ENCODE measurements at places on chromosomes 3 and 15.

DNA sequence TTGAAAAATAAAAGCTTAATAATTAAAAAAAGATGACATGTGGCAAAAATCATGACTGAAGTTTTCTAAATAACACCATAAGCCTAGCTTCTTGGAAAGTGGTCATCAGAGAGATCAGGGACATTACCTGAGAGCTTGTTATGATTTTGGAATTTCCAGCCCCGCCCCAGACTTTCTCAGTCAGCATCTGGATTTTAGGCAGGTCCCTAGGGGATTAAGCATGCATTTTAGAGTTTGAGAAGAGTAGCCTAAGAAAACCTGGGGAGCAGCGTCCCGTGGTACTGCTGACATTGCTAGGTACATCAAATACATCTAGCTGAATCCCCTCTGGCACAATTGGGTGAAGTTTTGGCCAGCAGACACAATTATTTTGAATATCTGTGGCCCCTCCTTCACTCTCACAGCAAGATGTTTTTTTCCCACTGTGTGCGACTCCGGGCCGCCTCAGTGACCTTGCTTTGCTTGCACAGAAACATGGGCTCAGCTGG lies 58.7 kb upstream of the MEF2A start:
- no peak for DNase-seq

DNA sequence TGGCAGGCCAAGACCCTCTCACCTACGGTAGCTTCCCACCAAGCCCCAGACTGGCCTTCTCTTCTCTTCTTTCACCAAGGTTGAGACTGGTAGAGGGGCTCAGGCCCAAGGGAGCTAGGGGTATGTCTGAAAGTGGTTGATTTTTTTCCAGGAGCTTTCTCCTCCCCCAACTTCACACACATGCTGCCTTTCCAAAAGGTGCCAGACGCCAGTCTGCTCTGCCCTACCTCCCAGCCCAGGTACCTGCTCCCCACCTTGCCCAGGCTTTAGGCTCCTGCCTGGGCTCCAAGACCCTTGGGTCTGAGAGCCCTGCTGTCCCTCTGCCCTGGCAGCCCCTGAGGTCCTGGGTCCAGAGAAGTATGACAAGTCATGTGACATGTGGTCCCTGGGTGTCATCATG lies 28.4 kb downstream of the MAPKAPK3 start:
- DNase-seq = no peak

- no peak for DNase-seq
Observed at GRCh38 chr15:84811151-84811550, 6.0 kb upstream of the ALPK3 start.

GRCh38 chr3:180828001-180828720 lies 84.3 kb upstream of the FXR1 start:
- no peak for DNase-seq

DNA sequence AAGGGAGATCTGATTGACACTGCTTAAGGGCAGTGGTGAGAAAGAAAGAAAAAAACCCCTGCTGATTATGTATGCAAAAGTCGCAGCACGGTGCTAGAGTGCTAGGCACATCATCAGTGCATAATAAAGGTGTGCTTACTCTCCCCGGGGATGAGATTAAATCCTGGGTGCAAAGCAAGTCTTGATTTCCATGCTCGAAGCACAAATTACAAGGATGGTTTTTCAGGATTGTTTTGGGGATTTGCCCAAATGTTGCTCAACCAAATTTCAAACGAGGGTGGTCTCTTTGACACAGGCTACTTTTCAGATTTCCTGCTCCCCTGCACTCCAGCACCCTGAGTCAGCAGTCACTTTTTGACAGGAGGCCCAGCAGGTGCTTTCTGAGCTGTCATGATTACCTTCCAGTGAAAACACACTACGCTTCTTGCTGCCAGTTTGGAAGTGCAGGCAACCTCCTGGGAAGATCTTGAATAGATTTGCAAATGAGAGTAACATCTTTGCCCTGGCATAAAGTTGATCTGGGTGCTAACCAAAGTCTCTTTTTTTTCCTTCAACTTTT lies 167.5 kb upstream of the TRIM42 start:
- no peak for DNase-seq

DNA sequence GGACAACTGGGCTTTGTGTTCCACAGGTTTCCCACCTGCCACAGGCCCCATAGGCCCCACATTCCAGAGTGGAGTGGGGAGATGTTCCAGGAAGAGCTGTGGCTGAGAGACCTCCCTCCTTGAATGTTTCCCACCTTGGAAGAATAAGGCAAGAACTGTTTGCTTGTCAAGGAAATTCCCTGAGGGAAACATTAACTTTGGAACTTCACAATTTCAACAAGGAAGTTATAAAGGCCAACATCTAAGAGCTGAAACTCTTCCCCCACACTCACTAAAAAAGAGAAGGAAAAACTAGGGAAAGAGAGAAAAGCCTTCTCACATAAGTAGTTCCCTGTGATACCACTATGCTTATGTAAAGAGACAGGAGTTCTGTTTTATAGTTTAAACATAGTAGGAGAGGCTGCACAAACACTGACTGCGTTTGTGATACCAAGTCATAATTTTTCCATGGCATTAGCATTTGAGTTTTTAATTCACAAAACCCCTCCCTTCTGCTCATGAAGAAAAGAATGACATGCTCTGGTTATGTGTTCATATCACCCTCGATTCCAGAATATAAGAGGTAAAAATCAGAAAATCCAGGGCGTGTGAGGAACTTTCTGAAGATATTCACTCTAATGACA lies 39.8 kb upstream of the SPRED1 start:
- DNase-seq = no peak

DNA sequence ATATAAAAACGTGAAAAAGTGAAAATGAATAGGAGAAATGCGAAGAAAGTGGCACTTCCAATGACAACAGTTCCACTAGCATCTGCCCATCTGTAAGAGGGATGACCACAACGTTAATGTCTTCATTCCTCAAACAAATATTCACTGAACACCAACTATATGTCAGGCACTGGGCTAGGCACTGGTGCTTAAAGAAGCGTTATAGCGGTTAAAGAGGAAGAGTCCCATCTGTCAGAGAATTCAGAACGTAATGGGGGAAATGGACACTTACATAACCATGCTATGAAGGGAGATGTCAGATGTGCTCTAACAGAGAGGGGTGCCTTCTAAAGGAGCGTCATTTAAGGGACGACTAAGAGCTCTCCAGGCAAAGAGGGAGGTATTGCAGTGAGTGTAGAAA lies 8.2 kb downstream of the RUBCN start:
- DNase-seq = no peak

DNA sequence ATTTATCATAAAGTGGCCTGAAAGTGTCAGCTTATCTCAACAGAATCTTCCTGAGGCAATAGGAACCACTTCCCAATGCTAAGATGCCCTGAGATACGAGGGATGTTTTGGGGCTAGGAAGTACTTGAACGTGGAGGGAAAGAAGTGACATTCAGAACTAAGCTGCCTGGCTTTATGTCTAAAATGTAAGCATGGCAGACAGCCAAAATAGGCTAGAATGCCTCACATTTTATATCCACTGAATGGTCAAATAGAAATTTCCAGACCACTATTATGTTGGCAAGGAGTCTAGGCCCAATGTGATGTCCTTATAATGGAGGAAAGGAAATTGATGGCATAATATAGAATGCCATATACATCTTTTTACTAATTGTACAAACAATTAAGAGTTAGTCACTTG lies 154.9 kb downstream of the PEX5L start:
- peak; percentile 18 for DNase-seq

DNA sequence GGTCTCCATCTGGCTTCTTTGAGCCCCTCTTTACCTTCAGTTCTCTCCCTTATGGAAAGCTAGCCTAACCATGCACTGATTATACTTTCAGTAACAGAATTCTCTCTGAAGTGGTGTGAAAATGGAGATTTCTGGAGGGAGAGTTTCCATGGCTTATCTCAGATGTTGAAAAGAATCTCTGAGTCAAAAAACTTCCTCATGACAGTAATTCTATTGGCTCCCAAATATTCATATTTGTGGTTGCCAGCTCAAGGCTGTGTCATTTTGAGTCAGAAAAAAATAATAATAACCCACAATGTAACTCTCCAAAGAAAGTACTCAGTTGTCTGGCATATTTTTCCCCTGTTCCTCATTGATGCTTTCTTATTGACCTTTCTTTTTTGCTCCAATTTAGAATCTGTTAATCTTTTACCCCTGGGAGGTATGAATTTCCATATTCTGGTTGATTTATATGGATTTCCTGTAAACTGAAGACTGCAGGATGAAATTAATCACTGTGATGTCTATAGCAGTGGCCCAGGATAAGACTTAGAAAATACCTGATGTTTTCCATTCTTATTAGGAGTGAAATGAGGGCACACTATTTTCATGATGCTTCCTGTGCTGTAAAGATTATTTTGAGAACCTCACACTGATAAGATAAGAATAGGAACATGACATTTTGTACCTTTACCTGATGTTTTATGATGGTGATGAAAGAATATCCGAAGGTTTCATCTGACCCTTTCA lies 149.5 kb upstream of the EPHA3 start:
- peak; percentile 93 for DNase-seq

DNA sequence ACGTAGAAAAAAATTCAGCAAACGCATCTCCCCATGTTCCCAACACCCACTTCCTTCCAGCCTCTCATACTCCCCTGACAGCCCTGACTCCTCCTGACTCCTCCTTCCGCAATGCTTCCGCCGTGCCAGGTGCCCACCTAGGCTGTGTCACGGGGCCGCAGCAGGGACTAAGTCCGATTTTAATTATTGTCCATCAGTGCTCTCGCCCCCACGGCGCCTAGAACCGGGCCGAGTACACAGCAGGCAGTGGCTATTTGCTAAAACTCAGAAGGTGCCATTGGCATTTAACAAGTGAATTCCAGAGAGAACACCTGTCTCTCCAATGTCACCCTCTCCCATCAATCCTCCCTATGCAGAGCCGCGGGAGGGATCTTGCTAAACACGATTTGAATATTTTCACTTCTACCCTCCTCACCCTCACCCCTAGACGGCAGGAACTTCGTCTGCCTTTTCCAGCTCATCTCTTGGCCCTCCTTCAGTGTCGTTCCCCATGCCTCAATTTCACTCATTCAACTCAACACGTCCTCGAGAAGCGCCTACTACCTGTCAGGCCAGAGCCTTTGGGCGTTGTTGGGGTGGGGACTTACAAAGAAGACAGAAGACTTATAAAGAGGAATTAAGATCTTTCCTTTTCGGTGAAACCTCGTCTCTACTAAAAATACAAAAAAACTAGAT lies 11.5 kb upstream of the SHF start:
- DNase-seq = peak; percentile 41

- DNase-seq = no peak
Observed at GRCh38 chr3:113977822-113978221, 30.0 kb downstream of the ZDHHC23 start.

- DNase-seq = no peak
Observed at GRCh38 chr3:73389117-73389813, 235.5 kb downstream of the PDZRN3 start.

GRCh38 chr3:36397841-36398240 lies 17.5 kb downstream of the STAC start:
- no peak for DNase-seq

DNA sequence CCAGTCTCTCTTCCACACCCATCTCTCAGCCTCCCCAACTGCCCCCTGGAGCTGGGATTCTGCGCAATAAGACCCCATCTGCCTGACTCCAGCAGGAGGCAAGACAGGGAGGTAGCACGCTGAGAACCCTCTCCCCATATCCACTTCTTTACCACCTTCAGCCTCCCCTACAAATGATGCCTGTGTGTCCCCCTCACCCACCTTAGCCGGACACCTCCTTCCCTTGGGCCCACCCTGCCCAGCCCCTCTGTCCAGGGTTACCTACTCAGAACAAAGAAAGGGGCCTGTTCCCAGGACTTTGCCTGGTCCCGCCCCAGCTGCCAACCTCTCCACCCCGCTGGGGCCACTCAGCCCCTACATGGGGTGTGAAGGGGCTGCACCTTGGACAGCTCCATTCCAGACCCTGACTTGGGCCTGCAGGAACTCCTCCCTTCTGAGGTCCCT lies 40.8 kb upstream of the ATP2B2 start:
- DNase-seq = no peak

- no peak for DNase-seq
Observed at GRCh38 chr3:11807686-11808085, 39.0 kb downstream of the TAMM41 start.

- no peak for DNase-seq
Observed at GRCh38 chr3:151145713-151146070, 57.3 kb downstream of the GPR171 start.

DNA sequence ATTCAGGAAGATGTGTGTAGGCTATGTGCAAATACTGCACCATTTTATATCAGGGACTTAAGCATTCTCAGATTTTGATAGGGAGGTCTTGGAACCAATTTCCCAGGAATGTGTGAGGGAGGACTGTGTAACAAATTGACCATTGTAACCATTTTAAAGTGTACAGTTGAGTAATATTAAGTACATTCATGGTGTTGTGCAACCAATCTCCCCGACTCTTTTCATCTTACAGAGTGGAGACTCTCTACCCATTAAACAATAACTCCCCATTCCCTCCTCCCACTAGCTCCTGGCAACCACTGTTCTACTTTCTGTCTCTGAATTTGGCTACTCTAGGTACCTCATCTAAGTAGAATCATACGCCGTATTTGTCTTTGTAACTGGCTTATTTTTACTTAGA lies 5.1 kb downstream of the RCN2 start:
- no peak for DNase-seq

GRCh38 chr3:147924755-147925154 lies 515.6 kb downstream of the ZIC1 start:
- DNase-seq = no peak

GRCh38 chr3:106740116-106740515 lies 637.1 kb upstream of the CCDC54 start:
- no peak for DNase-seq

DNA sequence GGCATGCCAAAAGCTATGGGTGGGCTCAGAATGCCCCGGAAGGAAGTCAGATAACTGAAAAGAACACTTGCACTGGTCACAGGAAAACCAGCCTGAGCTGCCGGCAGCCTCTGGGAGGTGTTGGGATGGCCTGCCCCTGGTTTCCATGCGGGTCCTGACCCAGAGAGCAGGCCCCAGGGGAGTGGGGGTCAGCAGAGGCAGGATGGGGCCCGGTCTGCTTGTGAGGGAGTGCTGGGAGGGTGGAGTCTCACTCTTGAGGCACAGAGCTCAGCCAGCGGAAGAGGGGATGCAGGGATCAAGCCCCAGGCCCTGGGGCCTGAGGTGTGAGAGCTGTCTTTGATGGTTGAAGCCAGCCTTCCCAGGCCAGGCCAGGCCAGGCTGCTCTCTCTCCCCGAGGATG lies 2.4 kb upstream of the RPUSD3 start:
- no peak for DNase-seq

Measured in astrocyte of the spinal cord (primary cell).